Natural killer cell treated with Interleukin-12 subunit alpha and Interleukin-12 subunit beta and Interleukin-15 and Interleukin-18, amount 100 ng/mL, for 72 hours (primary cell): ENCODE measurements at places on chromosomes 2 and 18. TPM values are rescaled to one million over a fixed set of nuclear protein-coding genes. Genes with fewer than 3 reads are reported as not detected.

RAB17 gene
- total RNA-seq = not detected

GPR45 gene
- not detected for total RNA-seq

CRYBA2 gene
- total RNA-seq = not detected

LYPD1 gene
- total RNA-seq = not detected

ALMS1 gene
- 20.4 TPM for total RNA-seq

LRRTM1 gene
- not detected for total RNA-seq

PAX3 gene
- total RNA-seq = not detected

SPP2 gene
- not detected for total RNA-seq

GRCh38 chr2:215499331-215499730, 63.5 kb upstream of the FN1 start:
- no peaks in the 10 kb centered on the region for H3K36me3 ChIP-seq
- H3K27ac ChIP-seq = no peak overlapping the region
- no peak overlapping the region for H3K4me3 ChIP-seq

DNA sequence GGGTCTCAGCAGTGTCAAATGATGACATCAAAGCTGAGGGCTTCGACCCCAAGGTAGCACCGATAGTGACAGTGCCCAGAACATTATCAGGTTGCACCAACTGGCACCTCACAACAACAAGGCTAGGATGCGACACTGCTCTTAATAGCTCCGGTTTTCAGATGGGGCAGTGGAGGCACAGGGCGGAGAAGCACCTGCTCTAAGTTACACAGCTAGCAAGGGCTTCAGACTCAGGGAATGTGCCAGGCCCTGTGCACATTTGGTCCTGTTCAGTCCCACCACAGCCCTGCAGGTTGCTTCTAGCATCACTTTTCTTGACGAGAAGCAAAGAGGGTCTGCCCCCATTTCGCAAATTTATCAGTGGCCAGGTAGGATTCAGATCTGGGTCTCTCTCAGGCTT, 74.1 kb downstream of the DGKD start:
- H3K4me3 ChIP-seq = no peak overlapping the region
- no peak for DNase-seq

DNA sequence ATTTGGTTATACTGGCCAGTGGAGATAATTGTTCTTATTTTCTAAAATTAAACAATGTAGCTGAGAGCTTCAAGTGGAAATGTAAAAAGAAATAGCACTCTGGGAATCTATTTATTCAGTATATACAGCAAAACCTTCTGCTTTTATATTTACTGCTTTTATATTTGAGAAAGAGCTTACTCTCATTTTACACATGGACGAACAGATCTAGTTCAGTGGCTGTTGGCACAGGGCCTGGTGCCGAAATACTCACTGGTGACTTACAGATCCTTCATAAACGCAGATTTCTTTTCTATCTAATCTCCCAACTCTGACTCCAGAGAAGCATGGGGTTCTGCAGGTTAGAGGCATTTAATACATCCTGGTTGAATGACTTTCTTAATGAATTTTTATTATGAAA, 266.2 kb downstream of the ASXL3 start:
- H3K4me3 ChIP-seq = no peak overlapping the region
- H3K36me3 ChIP-seq = peaks cover 4% of the 10 kb centered on the region
- no peak overlapping the region for H3K27ac ChIP-seq

DNA sequence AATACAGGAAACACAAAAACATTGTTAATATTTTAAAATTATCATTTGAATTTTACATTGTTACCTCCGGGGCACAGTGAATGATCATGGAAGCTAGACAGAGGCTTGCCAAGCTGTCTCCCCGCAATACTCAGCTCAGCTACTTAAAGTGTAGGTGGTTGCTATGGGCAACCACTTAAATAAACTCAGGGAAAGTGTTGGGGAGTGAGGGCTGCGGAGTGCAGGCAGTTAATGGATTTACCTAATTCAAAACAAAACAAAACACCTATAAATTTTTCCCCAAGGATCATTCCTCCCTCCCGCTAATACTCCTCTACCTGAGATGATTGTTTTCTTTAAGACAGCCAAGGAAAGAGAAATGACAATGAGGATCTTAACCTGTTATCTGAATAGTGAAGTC, 349.5 kb downstream of the TGIF1 start:
- no peak overlapping the region for H3K27ac ChIP-seq
- peaks cover 12% of the 10 kb centered on the region for H3K27me3 ChIP-seq
- no peak for DNase-seq
- H3K4me1 ChIP-seq = no peaks in the 10 kb centered on the region
- H3K36me3 ChIP-seq = no peaks in the 10 kb centered on the region
- H3K4me3 ChIP-seq = no peak overlapping the region

GRCh38 chr18:71529703-71530303, 1014.3 kb downstream of the CBLN2 start:
- H3K36me3 ChIP-seq = no peaks in the 10 kb centered on the region
- no peaks in the 10 kb centered on the region for H3K27me3 ChIP-seq
- no peak overlapping the region for H3K4me3 ChIP-seq
- H3K4me1 ChIP-seq = no peaks in the 10 kb centered on the region
- H3K27ac ChIP-seq = no peak overlapping the region

- H3K4me3 ChIP-seq = no peak overlapping the region
- peaks cover 44% of the 10 kb centered on the region for H3K4me1 ChIP-seq
- H3K36me3 ChIP-seq = no peaks in the 10 kb centered on the region
These were observed 187.7 kb downstream of the HDAC4 start for GRCh38 chr2:239212929-239213642.

DNA sequence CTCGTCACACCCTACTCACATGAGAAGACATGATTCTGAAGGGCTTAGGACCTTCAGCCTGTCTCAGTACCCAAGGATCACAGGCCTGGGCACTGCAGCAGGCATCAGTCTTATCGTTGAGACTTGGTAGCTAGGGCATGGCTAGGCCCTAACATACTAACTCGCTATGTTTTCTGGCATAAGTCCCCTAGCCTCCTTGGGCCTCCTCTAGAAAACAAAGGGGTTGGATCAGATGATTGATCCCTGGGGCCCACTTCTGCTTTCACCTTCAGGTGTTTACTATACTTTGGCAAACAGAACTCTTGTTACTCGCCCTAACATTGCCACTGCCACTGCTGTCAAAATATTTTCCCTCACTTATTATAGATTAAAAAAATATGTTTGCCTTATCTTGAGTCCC, 44.2 kb downstream of the VSNL1 start:
- H3K27ac ChIP-seq = no peak overlapping the region
- H3K4me3 ChIP-seq = no peak overlapping the region
- H3K27me3 ChIP-seq = peaks cover 14% of the 10 kb centered on the region
- no peak for DNase-seq
- H3K36me3 ChIP-seq = no peaks in the 10 kb centered on the region

GRCh38 chr18:42548493-42548892, 567.0 kb downstream of the RIT2 start:
- H3K27me3 ChIP-seq = no peaks in the 10 kb centered on the region
- no peak for DNase-seq
- H3K36me3 ChIP-seq = peaks cover under 1% of the 10 kb centered on the region
- H3K4me1 ChIP-seq = no peaks in the 10 kb centered on the region

GRCh38 chr2:64359892-64360657, 93.9 kb upstream of the LGALSL start:
- no peak overlapping the region for H3K4me3 ChIP-seq
- H3K4me1 ChIP-seq = no peaks in the 10 kb centered on the region
- H3K27me3 ChIP-seq = peaks cover 28% of the 10 kb centered on the region
- no peak for DNase-seq
- H3K36me3 ChIP-seq = no peaks in the 10 kb centered on the region

GRCh38 chr2:171319164-171319810, 114.5 kb downstream of the METTL8 start:
- no peaks in the 10 kb centered on the region for H3K27me3 ChIP-seq
- DNase-seq = peak; percentile 62
- peaks cover 44% of the 10 kb centered on the region for H3K4me1 ChIP-seq
- H3K27ac ChIP-seq = peak overlapping the region; percentile 85

DNA sequence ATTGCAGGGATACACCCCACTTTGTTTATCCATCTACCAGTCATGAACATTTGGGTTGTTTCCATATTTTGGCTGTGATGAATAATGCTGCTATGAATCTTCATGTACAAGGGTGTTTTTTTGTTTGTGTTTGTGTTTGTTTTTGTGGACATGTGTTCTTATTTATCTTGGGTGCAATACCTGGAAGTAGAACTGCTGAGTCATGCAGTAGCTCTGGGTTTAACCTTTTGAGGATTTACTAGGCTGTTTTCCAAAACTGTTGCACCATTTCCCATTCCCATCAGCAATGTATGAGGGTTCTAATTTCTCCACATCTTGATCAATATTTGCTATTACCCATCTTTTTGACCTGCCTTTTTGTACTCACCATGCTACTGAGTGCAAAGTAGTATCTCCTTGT, 140.0 kb upstream of the CYP1B1 start:
- peaks cover 25% of the 10 kb centered on the region for H3K27me3 ChIP-seq
- H3K27ac ChIP-seq = no peak overlapping the region
- H3K36me3 ChIP-seq = no peaks in the 10 kb centered on the region
- no peak overlapping the region for H3K4me3 ChIP-seq
- H3K4me1 ChIP-seq = peaks cover 8% of the 10 kb centered on the region
- DNase-seq = no peak

DNA sequence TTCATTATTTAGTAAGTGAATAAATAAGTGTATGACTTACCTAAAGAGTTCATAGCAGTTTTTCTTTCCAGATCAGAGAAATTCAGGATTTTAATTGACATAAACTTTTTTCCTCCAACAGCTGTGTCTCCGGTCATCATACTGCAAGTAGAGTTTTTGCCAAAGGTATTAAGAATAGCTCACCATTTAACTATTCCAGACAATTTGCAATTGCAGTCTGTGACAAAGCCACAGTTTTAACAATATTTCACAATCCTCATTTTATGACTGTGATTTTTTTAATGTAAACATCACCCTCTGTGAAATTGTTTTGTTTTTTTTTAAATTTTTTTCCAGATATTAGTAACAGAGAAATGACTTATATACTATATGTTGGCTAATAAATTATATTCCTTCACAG, 199.1 kb downstream of the TRIB2 start:
- H3K27me3 ChIP-seq = no peaks in the 10 kb centered on the region
- H3K4me3 ChIP-seq = no peak overlapping the region
- no peaks in the 10 kb centered on the region for H3K36me3 ChIP-seq

GRCh38 chr2:28454016-28454930, 41.6 kb upstream of the PLB1 start:
- H3K36me3 ChIP-seq = no peaks in the 10 kb centered on the region
- DNase-seq = no peak
- H3K27ac ChIP-seq = no peak overlapping the region
- no peaks in the 10 kb centered on the region for H3K27me3 ChIP-seq

GRCh38 chr2:45301307-45302277, 292.3 kb upstream of the SIX2 start:
- H3K4me3 ChIP-seq = no peak overlapping the region
- no peaks in the 10 kb centered on the region for H3K36me3 ChIP-seq
- no peaks in the 10 kb centered on the region for H3K4me1 ChIP-seq
- peaks cover 9% of the 10 kb centered on the region for H3K27me3 ChIP-seq

DNA sequence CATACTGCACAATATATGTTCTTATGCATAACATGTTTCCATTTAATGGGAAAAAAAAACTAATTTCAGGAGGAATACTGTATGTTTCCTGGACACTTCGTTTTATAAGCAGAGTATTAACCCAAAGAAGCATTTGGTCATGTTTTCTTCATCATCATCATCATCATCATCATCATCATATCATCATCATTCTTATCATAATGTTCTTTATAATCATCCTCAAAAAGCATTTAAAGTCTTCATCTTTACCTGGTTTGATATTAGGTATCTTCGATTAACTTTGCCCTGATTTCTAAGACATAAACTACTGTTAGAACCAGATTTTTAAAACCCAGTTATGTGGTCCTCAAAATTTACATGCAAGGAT, 47.9 kb downstream of the ZEB2 start:
- H3K4me3 ChIP-seq = no peak overlapping the region
- H3K4me1 ChIP-seq = peaks cover 29% of the 10 kb centered on the region
- no peak for DNase-seq
- no peaks in the 10 kb centered on the region for H3K27me3 ChIP-seq
- peaks cover 20% of the 10 kb centered on the region for H3K36me3 ChIP-seq
- no peak overlapping the region for H3K27ac ChIP-seq

DNA sequence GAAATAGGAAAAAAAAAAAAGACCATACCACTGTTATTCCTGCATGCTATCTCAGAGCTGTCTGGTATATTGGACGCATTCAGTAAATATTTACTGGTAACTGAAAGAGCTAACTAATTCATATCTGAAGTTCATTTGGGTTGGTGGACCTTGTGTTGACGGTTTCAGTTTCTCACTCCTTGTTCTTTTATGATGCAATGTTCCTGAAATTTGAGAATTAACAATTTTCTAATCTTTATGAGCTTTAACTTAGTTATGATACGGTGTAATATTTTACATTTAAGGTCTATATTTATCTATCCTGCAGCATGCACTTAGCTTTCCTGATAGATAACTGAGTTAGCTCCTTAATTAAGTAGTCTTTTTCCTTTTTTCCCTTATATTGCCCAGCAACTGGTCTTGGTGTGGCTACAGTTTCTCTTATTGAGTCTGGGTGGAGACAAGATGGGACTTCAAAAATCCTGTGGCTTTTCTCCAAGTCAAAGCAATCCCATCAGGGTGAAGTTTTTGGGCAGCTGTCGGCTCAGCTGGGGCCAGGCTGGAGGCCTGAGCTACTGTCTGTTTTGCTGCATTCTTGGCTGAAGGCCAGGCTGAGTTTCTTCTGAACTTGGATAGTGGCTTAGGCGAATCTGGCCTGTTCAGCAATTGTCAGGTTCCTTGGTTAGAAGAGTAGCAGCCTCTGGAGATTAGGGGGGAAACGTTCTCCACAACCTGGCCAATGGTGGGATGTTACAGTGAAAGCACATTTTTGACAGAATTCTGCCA, 78.4 kb upstream of the MEX3C start:
- peaks cover 4% of the 10 kb centered on the region for H3K36me3 ChIP-seq
- H3K4me3 ChIP-seq = no peak overlapping the region
- DNase-seq = no peak
- peaks cover 13% of the 10 kb centered on the region for H3K4me1 ChIP-seq
- H3K27me3 ChIP-seq = no peaks in the 10 kb centered on the region
- H3K27ac ChIP-seq = peak overlapping the region; percentile 59

DNA sequence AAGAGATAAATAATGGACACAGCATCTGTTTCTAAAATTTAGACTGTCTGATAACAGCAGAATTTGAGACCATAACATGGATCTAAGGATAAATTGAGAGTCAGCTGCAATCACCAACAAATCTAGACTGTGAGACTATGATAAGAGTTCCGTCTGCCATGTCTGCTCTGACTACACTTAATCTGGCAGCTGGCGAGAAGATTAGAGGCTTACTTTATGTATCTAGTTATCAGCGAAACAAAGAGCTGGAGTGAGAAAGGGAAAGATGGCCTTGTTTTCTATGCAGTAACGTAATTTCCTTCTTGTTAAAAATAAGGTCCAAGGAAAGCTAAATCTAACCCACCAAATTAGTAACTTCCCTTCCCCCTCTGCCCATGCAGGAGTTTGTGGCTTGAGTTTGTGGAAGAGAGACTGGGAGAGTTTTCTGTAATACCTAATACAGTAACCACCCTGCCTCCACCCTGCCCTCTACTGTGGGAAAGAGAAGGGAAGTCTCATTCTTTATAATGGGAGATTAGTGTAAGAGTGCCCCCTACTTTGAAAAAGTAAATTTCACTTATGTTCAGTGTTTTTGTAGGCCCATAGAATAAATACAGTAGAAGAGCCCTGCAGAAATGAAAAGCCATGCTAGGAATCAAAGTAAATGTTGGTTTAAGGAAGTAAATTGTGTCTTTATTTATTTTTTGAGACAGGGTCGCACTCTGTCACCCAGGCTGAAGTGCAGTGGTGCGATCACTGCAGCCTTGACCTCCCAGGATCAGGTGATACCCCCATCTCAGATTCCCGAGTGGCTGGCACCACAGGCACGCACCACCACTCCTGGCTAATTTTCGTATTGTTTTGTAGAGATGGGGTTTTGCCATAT, 27.5 kb downstream of the EML4 start:
- DNase-seq = no peak
- no peak overlapping the region for H3K4me3 ChIP-seq
- peaks cover 47% of the 10 kb centered on the region for H3K4me1 ChIP-seq
- no peaks in the 10 kb centered on the region for H3K36me3 ChIP-seq
- H3K27ac ChIP-seq = no peak overlapping the region
- H3K27me3 ChIP-seq = no peaks in the 10 kb centered on the region
